ENCODE measurements at places on chromosomes 6 and 20.

GRCh38 chr6:145224450-145224849, 510.9 kb downstream of the EPM2A start:
- no peak for DNase-seq

DNA sequence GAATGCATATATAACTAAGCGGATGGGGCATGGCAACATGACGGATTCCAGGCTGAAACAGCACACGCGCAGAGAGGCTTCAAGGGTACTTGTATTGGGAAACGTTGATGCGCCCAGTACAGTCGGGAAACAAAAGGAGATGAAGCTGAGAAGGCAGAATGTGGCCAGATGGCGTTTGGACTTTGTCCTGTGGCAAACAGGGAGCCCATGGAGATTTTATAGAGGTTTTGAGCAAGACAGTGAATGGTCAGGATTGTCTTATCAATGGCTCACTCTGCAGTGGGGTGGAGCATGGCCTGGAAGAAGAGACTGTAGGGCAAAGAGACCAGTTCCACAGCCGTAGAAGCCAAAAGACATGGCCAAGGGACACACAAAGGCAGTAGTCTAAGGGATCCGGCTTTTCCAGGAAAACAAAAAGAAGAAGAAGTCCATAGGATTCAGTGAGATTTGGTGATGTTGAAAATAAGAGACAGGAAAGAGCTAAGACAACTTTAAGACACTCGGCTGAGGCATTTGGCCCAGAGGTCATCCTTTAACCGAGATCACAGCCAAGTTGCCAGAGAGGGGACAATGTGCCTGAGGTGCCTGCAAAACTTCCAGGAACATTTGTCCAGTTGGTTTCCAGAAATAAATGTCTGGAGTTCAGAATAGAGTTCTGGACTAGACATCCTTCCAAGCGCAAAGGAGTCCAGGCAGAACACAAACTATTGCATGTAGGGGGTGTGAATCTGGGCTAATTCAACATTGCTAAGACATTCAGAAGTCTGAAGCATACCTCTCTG, 123.0 kb upstream of the RREB1 start:
- DNase-seq: no peak

DNA sequence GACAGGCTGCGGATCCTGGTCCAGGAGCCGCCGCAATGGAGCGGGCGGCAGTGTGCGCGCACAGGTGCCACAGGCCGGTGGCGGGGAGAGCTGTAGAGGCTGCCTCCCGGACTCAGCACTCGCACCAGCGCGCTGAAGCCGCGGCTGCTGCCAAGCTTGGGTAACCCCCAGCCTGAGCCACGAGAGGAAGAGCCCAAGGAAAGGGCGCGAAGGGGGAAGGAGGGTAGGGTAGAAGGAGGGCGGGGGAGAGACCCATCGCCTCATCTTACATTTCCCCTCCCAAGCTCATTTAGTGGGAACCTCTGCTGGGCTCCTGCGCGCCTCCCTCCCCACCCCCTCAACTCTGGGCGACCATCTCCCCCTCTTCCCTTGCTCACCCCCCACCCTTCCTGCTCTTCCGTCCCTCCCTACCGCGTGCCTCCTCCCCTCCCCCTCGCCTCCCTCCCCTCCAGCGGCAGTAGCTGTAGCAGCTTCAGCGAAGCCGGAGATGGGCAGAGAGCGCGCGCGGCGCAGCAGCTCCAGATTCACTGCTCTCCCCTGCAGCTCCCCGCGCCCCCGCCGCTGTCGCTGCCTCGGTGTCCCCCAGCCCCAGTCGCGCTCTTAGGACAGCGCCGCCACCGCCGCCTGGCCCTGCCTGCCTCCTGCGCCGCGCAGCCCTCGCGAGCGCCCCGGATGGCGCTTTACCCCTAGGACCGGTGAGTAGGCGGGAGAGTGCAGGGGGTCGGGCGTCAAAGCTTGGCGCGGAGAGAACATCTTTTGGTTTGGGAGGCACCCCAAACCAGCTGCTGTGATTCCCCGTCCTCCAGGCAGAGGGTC, at the start of gene FUT9:
Gene FUT9, plus strand, starts transcription at position 457 of the 816 bp plus-strand sequence. CDS start 187,182 bp downstream, outside the sequence.
- DNase-seq: no peak

GRCh38 chr6:37919417-37920157, 100.1 kb downstream of the ZFAND3 start:
- no peak for DNase-seq

DNA sequence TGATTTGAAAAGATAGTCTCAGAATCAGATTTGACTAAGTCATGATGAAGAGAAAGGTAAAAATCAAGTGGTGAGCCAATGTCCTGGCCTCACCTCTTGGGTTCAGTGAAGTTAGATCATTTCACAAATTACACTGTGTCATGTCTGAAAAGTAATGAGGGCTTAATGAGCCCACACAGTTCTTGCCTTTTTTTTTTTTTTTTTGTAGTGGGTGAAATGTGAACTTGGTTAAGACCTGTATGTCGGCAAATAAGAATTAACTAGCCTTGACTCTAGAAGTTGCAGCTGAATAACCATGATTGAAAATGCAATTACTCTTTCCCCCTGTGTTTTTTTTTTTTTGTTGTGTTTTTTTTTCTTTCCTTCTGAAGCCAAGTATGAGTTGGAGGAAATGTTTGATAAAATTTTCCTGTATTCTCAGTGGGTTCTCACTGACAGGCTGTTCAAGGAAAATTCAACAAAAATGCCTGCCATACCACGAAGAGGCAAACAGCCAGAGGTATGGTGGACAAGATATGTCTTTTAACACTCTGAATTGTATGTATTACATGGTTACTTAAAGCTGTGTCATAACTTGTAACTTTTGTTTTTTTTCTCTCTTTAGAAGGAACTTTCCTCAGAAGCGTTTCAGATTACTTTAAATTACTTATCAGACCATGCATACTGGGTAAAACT, 135.2 kb upstream of the MLIP start:
- DNase-seq: no peak

DNA sequence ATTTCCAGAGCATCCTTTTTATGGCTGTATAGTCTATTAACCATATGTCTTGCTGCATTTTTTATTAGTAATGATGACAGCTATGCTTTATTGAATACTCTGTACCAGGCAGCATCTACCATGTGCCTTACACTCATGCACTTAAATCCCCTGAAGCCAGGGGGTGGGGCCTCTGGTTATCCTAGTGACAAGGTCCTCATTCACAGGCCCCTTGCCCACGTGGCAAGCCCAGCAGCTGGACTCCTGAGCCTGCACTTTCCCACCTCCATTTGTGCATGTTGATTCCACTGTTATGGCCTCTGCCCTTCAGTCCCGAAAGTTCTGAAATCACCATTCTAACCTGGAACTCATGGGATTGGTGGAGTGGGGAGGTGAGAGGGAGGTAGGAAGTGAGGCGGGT, 22.3 kb downstream of the ACTR5 start:
- no peak for DNase-seq

GRCh38 chr20:51208162-51208561, 185.3 kb upstream of the KCNG1 start:
- DNase-seq: no peak

- no peak for DNase-seq
Measured at GRCh38 chr20:60117065-60117464, 158.8 kb downstream of the CDH26 start.

- DNase-seq: no peak
Measured at GRCh38 chr6:76677017-76677416, 604.6 kb upstream of the IMPG1 start.

DNA sequence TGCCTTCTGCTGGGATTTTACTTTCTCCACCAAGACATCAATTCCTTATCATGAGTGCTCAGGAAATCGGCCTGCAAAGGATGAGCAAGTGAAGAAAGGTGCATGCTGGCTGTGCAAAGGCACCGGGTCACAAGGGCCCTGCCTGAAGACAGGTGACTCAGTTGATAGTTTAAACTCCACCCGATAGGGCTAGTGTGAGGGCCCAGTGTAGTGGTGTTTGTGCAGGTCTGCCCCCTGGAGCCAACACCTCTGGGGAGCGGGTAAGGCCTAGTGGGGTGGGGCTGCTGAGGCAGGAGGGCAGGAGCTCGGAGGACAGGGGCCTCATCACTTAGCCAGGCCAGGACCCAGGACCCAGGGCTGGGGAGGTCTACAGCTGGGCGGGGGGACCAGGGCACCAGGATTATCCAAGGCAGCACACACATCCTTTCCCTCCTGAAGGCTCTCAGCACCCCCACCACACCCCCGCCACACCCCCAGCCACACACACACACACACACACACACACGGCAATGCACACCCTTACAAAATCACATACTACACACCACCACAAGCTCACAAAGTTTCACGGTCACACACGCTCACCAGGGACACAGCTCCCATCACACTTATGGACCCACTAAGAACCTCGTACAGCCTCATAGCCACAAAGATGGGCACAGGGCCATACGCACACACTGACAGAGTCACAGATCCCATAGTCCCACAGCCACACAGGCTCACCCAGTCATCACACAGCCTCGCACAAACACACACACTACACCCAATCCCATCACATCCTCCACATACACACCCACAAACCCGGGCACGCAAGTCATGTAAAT, 75.4 kb downstream of the GRM4 start:
- no peak for DNase-seq

DNA sequence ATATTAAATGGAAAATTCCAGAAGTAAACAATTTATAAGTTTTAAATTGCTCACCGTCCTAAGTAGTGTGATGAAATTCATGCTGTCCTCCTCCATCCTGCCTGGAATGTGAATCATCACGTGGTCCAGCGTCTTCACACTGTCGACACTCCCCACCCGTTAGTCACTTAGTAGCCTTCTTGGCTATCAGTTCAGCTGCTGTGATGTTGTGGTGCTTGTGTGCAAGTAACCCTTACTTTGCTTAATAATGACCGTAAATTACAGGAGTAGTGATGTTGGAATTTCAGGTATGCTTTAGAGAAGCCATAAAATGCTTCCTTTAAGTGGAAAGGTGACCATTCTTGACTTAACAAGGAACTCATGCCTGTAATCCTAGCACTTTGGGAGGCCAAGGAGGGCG, 25.2 kb downstream of the RIOK1 start:
- DNase-seq: no peak

- DNase-seq: no peak
Measured at GRCh38 chr6:150813993-150814359, 51.5 kb upstream of the MTHFD1L start.

- DNase-seq: no peak
Measured at GRCh38 chr6:24454452-24454851, 34.9 kb downstream of the GPLD1 start.

Measured in stimulated activated CD8-positive, alpha-beta memory T cell treated with anti-CD3 and anti-CD28 coated beads, Interleukin-15, amount 100 ng/mL, for 48 hours (primary cell).